Activated naive CD4-positive, alpha-beta T cell (primary cell): ENCODE measurements at places on chromosomes 16 and 17.

- DNase-seq: no peak
Measured at GRCh38 chr17:12627781-12628451, 37.8 kb upstream of the MYOCD start.

- no peak for DNase-seq
Measured at GRCh38 chr16:87420026-87421002, 28.2 kb downstream of the MAP1LC3B start.

DNA sequence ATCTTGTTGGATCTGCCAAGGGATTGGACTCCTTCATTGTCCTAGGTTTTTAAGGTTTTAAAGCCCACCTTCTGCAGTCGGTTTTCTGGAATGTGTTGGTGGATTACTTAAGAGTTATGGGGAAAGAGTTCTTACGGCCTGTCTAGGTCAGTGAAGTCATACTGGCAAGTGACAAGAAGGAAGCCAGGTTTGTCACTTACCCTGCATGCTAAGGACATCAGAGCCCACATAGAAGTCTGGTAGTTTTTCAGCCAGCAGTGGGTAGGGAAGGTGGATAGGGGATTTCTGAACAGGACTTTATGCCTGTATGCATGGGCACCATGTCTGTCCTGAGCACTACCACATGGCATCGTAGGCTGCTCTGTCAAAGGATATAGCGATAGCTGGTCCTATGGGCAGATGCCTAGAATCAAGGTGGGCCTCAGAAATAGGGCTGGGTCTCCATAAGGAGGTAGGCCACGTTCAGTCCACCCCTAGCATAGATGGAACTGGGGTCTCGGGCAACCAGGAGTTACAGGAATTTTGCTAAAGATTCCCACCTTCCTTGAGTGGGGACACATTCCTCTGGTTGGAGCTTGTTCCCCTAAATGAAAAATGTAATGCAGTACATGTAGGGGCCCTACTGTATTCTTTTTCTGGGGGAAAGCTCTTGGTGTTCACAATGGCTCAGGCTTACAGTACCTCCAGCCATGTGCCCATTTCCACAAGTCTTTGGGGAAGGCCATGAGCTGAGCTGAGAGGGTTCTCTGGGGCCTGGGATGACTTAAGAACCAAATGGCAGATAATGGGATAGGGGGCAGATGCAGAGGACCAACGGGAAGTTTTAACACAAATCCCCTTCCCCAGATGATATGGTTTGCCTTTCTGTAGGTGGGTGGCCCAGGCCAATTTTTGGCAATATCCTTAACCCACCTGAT is 27.5 kb downstream of the TRPV2 start:
- DNase-seq: no peak

DNA sequence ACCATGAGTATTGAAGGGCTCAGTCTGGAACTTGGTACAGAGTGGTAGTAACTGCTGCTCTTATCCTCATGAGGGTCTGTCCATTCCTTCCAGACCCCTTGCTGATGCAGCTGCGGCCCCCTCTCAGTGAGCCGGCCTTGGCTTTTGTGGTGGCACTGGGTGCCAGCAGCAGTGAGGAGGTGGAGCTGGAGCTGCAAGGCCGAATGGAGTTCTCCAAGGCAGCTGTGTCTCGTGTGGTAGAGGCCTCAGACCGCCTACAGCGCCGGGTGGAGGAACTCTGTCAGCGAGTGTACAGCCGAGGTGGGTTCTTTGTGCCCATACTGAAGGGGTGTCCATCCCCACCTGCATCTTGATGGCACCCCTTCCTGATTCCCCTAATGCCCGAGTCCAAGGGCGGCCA is 2.0 kb downstream of the RNF40 start:
- DNase-seq: no peak

DNA sequence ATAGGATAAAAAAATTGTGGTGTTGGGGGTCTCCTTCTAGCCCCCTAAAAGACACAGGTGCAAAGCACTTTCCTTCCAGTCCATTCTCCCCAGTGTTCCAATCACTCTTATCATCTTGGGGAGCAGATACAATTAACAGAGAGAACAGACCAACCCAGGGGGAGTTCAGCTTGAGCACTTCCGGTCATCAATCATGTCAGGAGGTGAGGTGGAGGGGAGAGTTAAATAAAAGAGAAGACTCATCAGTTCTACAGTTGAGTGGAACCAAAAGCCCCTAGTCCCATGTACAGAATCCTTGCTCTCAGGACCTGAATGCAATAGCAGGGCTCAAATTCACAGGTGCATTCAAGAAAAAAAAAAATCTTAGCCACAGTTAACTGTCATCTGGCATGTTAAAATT is 122.3 kb downstream of the DYNLRB2 start:
- DNase-seq: no peak

GRCh38 chr16:11283820-11284248 is 2.7 kb upstream of the PRM1 start:
- no peak for DNase-seq

DNA sequence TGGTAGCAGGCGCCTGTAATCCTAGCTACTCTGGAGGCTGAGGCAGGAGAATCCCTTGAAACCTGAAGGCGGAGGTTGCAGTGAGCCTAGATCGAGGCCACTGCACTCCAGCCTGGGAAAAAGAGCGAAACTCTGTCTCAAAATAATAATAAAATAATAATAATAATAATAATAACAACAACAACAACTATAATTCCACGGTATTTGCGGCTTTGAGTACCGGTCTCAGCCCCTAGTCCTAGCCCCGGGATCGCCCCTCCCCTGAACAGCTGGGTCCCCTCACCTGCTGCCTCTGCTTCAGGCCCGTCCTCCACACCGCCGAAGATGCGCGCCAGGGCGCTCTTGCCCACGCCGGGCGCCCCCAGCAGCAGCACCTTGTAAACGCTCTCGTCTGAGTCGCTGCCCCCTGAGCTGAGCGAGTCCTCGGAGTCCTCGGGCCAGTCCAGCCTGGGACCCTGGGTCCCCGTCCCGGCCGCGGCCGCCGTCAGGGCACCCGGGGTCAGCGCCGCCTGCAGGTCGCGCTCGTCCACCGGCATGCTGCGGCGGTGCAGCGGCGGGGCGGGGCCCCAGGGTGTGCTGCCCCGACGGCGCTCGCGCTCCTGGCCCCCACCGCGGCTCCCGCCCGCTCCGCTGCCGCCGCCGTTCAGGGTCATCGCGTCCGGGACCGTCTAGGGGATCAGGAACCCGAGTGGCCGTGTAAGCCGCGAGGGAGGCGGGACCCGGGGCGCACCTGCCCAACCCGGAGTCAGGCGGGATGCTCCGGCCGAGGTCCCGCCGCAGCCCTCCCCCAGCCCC is 611 bp downstream of the RRAD start:
- no peak for DNase-seq

- no peak for DNase-seq
Measured at GRCh38 chr17:13510062-13510461, 91.7 kb downstream of the HS3ST3A1 start.

- no peak for DNase-seq
Measured at GRCh38 chr16:87407511-87408112, 15.5 kb downstream of the MAP1LC3B start.

- DNase-seq: no peak
Measured at GRCh38 chr17:81814748-81815645, 11.0 kb downstream of the GCGR start.

GRCh38 chr16:84308120-84308519 is 13.4 kb downstream of the WFDC1 start:
- DNase-seq: no peak

DNA sequence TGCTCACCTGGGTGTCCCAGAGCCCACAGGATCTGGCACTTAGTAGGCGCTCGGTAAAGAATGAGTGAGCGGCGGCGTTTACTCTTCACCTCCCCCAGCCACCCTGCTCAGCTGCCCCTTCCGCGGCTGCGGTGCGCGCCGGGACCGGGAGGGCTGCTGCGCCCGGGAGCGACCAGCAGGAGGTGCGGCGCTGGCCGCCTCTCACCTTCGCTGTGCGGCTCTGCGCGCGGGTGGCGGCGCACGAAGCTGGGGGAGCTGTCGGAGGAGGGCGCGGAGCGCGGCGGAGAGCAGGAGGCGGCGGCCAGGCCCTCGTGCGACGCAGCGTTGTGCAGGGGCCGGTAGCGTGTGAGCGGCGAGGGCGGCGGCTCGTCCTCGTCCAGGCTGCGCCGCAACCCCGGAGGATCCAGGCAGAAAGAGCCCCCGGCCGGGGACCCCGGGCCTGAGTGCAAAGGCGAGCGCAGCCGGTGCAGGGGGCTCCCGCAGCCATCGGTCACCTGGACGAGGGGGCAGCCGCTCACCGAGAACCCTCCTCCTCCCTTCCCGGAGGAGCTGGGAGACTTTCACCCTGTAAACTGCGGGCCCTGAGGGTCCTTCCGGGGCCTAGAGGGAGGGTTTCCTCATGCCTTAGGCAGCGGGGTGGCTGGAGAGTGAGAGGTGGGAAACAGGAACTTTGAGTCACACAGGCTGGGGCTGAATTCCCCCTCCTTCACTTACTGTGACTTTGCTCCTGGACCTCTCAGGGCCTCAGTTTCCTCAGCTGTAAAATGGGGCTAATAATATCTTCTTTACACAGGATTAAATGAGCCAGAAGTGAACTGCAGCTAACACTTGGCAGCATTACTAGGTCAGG is 12.5 kb downstream of the SAMD14 start:
- peak; percentile 61 for DNase-seq

DNA sequence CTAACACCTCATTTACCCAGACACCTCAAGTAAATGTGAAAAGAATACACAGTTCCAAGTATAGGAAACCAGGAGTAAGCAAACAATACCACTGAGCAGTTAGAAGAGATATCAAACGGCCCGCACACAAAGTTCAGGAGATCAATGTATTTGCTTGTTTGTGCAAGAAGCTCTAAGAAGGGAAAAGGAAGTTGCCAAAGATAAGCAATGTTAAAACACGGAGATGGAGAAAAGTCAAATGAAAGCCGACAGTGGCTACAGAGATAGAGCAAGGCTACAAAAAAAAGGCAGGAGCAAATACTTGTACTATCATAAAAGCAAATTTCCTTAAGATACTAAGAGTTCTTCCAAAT is 29.5 kb downstream of the PSME3IP1 start:
- no peak for DNase-seq

DNA sequence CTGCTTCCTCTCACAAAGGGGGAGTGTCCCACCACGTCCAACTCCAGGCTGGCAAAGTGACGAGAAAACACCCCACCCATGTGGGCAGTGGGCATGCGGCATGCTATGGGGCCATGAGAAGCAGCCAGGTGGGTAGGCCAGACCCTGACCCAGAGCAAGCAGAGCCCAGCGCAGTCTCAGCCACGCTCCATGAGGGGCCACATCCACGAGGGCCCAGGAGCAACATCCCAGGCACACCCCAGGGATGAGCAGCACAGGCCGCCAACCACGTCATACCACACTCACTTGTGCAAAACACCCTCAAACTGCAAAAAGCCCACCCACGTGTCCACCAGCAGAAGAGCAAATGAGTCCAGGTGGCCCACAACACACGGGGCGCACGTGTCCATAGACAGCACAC is 117.0 kb downstream of the ZNF778 start:
- no peak for DNase-seq
